Tibial artery (tissue), 4 donors: ENCODE measurements at places on chromosomes 1 and 21.

DNA sequence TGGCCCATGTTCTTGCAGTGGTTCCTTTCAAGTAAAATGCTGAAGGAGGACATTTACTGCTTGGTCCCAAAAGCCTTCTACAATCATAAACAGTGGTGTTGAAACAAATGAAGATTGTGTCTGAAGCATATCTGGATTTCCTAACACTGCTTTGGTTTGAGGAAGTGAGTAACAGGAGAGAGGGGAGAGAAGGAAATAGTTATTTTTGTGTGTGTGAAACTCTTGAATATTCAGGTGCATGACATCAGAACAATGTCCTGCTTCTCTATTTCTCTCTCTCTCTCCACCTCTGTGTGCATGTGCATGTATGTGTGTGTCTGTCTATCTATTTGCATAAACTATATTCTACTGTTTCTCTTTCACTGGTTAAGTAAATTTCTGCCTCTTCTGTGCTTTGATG lies 61.4 kb upstream of the TNFSF18 start:
- no peak overlapping the region for H3K4me3 ChIP-seq
- no peak overlapping the region for H3K27ac ChIP-seq
- no peaks in the 10 kb centered on the region for H3K4me1 ChIP-seq

- H3K4me1 ChIP-seq: no peaks in the 10 kb centered on the region
- H3K27ac ChIP-seq: no peak overlapping the region
- H3K27me3 ChIP-seq: no peaks in the 10 kb centered on the region
- H3K36me3 ChIP-seq: no peaks in the 10 kb centered on the region
- no peak for DNase-seq
- no peak overlapping the region for H3K4me3 ChIP-seq
Measured at GRCh38 chr1:232699814-232700213, 69.9 kb upstream of the SIPA1L2 start.

DNA sequence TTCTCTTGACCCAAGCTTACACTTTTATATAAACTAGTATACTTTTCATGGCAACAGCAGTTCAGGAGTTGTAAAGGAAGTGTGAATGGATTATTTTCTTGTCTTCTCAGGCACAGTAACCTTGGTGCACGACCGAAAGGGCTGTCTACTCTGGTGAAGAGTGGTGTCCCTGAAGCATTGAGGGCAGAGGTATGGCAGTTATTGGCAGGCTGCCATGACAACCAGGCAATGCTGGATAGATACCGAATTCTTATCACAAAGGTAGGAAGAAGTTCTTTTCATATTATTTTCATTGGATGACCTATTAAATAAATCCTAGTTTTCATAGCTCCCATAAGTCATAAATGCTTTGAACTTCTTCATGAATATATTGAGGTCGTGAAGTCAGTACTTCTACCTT lies 53.9 kb upstream of the GPR52 start:
- H3K27ac ChIP-seq: no peak overlapping the region
- H3K27me3 ChIP-seq: no peaks in the 10 kb centered on the region
- no peaks in the 10 kb centered on the region for H3K4me1 ChIP-seq
- peaks cover 27% of the 10 kb centered on the region for H3K36me3 ChIP-seq
- no peak overlapping the region for H3K4me3 ChIP-seq

GRCh38 chr1:150516050-150516591 lies 569 bp downstream of the FALEC start:
- H3K27me3 ChIP-seq: no peaks in the 10 kb centered on the region
- peak overlapping the region; percentile 75 for H3K27ac ChIP-seq
- H3K4me3 ChIP-seq: peak overlapping the region; percentile 61
- H3K4me1 ChIP-seq: peaks cover 15% of the 10 kb centered on the region

- H3K4me1 ChIP-seq: no peaks in the 10 kb centered on the region
- no peaks in the 10 kb centered on the region for H3K27me3 ChIP-seq
- H3K27ac ChIP-seq: no peak overlapping the region
- DNase-seq: no peak
- H3K4me3 ChIP-seq: no peak overlapping the region
Measured at GRCh38 chr1:159821171-159821867, 5.4 kb upstream of the SLAMF8 start.

- no peak for DNase-seq
- H3K27ac ChIP-seq: no peak overlapping the region
- peaks cover 3% of the 10 kb centered on the region for H3K4me1 ChIP-seq
- H3K4me3 ChIP-seq: no peak overlapping the region
Measured at GRCh38 chr1:210330279-210330866, 1.7 kb downstream of the HHAT start.

DNA sequence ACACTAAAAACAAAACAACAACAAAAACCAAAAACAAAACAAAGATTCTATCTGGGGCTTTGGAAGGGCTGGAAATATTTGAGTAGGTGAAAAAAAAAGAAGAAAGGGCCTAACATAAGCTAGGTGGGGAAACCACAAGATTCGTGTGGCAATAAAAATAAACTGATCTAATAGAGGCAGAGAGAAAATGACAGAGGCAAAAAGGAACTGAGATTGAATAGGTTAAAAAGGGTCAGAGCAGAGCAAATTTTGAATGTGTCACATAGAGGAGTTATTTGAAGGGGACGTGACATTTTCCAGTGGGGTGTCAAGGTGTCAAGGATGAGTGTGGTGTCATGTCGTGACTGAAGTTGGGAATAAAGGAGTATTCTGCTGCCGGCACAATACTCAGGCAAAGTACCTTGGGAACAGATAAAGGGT lies 65.2 kb upstream of the RALGPS2 start:
- no peaks in the 10 kb centered on the region for H3K27me3 ChIP-seq
- H3K27ac ChIP-seq: no peak overlapping the region
- no peak overlapping the region for H3K4me3 ChIP-seq
- DNase-seq: no peak
- no peaks in the 10 kb centered on the region for H3K4me1 ChIP-seq

DNA sequence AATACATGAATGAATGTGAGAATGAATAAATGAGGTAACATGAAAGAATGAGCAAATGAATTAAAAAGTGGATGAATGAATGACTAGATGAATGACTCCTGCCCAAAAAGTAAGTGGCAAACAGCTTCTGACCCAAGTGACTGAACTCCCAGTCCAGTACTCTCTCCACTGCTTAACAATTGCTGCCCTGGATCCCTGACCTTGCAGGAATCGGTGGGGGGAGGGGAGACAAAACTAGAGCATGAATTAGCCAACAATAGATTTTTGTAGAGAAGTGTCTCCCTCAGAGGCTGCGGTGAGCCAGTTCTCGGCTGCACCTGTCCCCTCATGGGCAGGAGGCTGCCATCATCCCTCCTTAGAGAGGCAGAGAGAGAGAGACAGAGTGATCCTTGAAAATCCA lies 5.9 kb upstream of the GRIK3 start:
- H3K4me3 ChIP-seq: no peak overlapping the region
- H3K4me1 ChIP-seq: no peaks in the 10 kb centered on the region
- H3K27ac ChIP-seq: no peak overlapping the region
- no peak for DNase-seq

GRCh38 chr1:47656719-47657685 lies 219.2 kb downstream of the FOXD2 start:
- H3K27me3 ChIP-seq: no peaks in the 10 kb centered on the region
- no peaks in the 10 kb centered on the region for H3K36me3 ChIP-seq
- peak overlapping the region; percentile 90 for H3K27ac ChIP-seq
- H3K4me1 ChIP-seq: peaks cover 46% of the 10 kb centered on the region
- DNase-seq: peak; percentile 96

DNA sequence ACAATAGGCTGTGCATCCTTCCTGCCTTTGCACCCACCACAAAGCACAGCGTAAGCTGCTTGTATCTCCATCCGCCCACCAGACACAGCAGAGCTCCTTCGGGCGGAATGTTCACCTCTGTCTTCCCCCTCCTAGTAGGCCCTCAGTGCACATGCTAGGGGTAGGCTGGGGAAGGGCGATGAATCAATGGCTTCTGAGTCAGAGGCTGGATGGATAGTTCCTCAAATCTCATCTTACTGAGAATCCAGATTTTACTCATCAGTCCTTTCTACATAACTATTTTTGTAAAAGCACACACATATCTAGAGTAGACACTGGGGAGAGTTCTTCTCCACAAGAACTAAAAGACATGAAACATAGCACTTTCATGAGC lies 73.8 kb downstream of the BCAR3 start:
- no peaks in the 10 kb centered on the region for H3K27me3 ChIP-seq
- no peak for DNase-seq
- no peak overlapping the region for H3K4me3 ChIP-seq
- H3K27ac ChIP-seq: peak overlapping the region; percentile 90
- no peaks in the 10 kb centered on the region for H3K36me3 ChIP-seq

- H3K27me3 ChIP-seq: no peaks in the 10 kb centered on the region
- H3K27ac ChIP-seq: peak overlapping the region; percentile 16
- H3K4me3 ChIP-seq: peak overlapping the region; percentile 37
- peaks cover 12% of the 10 kb centered on the region for H3K36me3 ChIP-seq
- peak; percentile 70 for DNase-seq
Measured at GRCh38 chr1:109623601-109624161, 4.0 kb downstream of the AMPD2 start.

GRCh38 chr1:104671684-104672353 lies 922.1 kb downstream of the AMY1C start:
- no peaks in the 10 kb centered on the region for H3K36me3 ChIP-seq
- H3K4me1 ChIP-seq: no peaks in the 10 kb centered on the region
- H3K27me3 ChIP-seq: no peaks in the 10 kb centered on the region
- H3K4me3 ChIP-seq: no peak overlapping the region
- DNase-seq: no peak

DNA sequence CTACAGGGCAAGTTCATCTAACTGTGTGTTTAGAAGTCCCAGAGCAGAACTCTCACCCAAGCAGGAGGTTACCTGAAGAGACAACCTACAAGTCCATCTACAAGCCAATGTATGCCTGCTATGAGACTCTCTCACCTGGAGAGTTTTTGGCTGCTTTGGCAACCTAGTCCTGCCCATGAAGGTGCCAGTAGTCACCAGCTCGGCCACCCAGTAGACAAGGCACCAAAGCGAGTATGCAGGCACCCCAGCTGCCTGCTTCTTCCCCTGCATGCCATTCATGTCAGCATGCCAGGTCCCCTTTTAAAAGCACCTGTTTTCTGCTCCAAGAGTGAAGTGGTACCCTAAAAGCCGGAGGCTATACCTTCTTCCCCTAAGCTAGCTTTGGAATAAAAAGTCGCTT lies 20.2 kb downstream of the RIIAD1 start:
- no peak overlapping the region for H3K27ac ChIP-seq
- no peak for DNase-seq
- H3K36me3 ChIP-seq: no peaks in the 10 kb centered on the region
- no peaks in the 10 kb centered on the region for H3K4me1 ChIP-seq

DNA sequence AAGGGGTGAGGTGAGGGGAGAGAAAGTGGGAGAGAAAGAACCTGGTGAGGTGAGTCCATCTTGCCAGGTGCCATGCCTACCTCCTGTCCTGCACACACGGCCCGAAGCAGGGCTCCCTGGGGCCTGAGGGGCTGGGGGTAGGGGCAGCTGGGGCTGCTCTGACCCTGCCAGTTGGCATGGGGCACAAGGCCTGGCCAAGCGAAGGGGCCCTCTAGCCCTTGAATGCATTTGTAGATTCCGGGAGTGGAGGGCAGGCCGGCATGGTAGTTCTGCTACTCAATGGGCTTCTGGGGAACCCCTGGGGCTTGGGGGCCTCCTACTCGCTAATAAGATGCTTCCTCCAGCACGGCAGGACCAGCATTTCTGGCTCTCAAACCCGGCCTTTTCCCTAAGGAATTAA lies 3.6 kb upstream of the PRDM16 start:
- peaks cover 14% of the 10 kb centered on the region for H3K36me3 ChIP-seq
- no peak for DNase-seq
- H3K27ac ChIP-seq: peak overlapping the region; percentile 22

DNA sequence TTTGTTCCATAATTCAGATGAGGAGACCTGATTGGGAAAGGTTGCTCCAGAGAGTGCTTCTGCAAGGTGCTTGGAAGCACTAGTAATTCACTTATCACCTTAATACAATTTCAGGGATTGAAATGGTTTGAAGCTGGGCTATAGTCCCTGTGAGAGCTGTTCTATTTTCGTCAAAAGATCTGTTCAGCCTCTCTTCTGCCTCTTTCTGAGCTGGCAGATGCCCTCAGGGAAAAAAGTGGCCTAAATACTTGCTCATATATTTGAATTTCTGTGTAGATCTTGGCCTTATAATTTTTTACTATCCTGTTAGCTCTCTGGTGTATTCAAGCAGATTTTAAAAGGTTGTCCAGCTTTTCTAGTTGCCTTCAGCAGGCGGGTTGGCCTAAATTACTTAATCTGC lies 22.3 kb downstream of the C1orf146 start:
- H3K27ac ChIP-seq: no peak overlapping the region
- H3K4me1 ChIP-seq: no peaks in the 10 kb centered on the region
- no peaks in the 10 kb centered on the region for H3K27me3 ChIP-seq
- DNase-seq: no peak
- no peaks in the 10 kb centered on the region for H3K36me3 ChIP-seq
- H3K4me3 ChIP-seq: no peak overlapping the region
